ENCODE measurements at places on chromosomes 7 and 10.

GRCh38 chr10:86170255-86171108 is 196.1 kb downstream of the GRID1 start:
- no peak for DNase-seq

DNA sequence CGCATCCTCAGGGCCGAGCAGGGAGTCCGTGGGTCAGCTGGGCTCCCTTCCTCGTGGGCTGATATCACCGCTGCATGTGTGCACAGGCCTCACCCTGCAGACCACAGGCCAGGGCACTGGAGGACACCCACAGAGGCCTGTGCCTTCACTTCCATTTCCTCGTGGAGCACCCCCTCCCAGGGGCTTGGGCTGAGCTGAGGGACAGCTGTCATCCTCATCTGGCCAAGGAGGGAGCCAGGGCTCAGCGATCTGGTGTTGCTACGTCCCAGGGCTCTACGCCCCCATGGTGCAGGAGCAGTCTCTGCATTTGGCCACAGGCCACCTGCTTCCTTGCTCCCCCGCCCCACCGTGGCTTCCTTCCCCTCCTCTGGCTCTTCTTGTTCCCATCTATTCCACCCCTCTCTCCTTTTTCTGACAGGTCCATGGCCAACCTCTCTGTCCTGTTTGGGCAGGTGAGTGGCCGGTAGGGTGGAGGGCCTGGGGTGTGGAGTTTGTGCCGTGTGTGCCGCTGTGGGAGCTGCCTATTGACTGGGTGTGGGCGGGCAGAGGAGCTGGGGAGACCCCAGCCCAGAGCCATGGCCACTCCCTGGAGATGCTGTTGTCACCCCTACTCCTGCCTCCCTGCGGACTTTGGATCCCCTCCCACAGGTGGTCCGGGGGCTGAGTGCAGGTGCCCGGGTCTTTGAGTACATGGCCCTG is 8.3 kb upstream of the ASIC3 start:
- DNase-seq: no peak

DNA sequence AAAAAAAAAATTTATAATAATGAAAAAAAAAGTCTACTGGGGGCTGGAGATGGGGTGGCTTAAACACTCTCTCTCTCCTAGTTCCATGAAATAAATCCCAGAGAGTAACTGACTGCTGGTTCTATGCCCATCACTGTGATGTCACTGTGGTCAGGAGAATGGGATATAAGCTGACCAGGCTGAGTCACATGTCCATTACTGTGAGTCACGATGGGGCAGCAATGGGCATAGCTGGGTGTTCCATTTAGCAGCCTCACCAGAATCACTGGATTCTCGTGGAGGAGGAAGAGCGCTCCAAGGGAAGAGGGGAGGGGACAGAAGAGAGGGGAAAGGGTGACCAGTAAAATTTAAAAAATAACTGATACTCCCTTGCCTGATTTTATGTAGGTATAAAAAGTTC is 37.1 kb downstream of the MASTL start:
- peak; percentile 96 for DNase-seq

DNA sequence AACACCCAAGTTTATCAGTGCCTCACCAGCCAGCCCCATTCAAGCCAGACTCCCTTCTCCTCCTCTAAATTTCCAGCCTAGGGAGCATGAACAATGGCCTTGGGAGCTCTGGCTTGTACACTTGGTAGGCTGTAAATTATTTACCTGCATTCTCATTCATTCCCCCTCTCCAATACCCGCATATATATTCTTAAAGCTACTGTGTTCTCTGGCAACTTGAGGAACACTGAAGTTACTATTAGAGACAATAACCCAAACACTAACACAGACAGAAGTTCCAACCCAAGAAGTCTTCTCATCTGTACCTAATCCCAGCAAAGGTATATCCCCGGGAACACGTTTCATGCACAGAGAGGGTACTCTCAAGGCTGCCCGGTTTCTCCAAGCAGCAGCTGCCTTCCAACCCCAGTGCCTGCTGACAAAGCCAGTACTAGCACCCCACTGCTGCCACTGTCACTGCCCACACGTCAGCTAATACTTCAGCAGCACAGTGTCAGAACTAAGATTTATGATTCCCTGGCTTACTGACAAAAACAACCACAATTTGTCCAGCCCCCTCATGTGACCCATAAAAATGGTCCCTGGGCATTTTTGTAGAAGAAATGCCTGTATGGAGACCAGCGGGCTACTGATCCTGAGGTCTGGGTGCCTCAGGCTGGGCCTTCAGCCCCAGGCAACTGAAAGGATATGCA is 3.1 kb downstream of the WDR91 start:
- no peak for DNase-seq

DNA sequence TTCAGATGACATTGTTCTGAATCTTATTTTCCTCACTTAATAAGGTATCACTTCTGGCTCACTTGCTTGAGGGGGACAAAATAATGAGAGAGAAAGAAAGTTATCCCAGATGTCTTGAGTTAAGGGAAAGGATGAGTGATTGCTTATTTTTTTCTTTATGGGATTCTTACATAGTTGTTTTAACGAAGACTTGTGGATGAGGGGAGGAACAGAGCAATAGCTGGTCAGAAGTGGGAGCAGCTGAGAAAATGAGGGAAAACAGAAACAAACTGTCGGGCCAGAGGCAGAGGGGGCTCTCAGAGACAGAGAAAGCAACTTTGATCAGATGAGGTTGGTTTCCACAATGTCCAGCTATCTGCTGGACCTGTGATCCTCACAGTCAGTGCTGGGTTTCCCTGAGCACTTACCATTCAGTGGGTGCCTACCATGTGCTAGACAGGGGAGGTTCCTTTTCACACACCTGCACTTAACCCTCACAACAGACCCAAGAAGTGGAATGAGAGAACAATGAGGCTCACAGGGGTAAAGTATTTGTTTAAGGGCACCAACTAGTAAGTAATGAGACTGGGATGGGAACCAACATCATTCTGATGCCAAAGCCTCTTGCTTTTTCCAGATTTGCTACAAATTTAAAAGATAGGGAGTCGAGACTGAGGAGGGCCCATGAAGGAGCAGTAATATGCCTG is 64.2 kb downstream of the BICC1 start:
- no peak for DNase-seq

GRCh38 chr7:66183700-66184099 is 21.4 kb upstream of the TPST1 start:
- peak; percentile 97 for DNase-seq

DNA sequence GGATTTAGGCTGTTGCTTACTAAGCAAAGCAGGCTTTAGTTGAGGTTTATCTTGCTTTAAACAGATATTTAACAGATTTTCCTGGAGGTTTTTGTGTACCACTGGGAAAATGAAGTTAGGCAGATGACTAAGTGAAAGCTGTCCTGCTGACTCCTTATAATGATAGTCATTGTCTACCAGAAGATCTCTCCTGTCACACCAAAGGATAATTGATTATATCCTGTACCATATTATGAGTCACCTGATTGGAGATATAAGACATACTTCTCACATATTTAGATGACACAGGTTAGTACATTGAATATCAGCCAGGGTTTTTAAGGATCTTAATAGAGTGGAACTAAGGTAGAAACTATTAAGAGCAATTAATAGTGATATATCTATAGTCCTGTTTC is 68.4 kb downstream of the PTEN start:
- peak; percentile 46 for DNase-seq

DNA sequence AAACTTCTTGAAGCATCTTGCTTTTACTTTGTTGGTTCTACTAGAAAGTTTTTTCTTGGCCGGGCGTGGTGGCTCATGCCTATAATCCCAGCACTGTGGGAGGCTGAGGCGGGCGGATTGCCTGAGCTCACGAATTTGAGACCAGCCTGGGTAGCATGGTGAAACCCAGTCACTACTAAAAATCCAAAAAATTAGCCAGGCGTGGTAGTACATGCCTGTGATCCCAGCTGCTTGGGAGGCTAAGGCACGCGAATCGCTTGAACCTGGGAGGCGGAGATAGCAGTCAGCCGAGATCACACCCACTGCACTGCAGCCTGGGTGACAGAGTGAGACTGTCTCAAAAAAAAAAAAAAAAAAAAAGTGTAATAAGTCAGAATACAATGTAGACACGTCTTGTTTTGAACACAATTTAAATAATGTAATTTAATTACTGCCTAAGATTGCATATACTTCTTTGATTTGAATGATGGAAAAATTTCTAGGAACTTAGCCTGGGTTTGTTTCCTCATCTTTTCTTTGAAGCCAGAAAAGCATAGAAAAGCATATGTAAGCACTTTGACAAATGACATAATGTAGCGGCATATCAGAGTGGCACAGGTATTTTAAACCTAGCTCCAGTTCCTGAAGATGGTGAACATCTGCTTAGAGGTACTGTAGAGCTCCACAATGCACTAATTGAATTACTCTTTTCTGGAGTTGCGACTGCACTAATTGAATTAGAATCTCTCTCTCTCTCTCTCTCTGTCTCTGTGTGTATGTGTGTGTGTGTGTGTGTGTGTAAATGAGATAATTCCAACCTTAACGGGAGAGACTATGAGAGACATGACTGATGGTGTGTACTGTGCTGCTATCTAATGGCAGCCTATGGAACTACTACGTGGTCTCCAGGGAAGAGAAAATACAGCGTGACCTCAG is 87.8 kb downstream of the BTRC start:
- DNase-seq: peak; percentile 55

DNA sequence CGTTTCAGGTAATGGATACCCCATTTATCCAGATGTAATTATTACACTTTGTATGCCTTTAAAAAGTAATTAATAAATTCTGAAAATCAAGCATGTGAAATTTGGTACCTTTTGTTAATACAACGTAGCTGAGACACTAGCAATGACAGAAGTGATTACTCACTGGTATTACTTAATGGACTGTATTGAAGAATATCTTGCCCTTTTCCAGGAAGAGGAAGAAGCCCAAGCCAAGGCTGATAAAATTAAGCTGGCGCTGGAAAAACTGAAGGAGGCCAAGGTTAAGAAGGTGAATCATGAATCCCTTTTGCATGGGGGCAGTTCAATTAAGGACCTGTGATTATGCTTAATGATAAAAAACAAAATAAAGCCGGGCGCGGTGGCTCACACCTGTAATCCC is 64.8 kb downstream of the APBB1IP start:
- no peak for DNase-seq

- no peak for DNase-seq
Observed at GRCh38 chr7:42621543-42622219, 290.2 kb downstream of the C7orf25 start.

GRCh38 chr10:1120801-1121211 is 64.6 kb downstream of the WDR37 start:
- DNase-seq: no peak

All from NCI-H226 (cell line).